ENCODE measurements at places on chromosomes 1 and 21. TPM values are rescaled to one million over a fixed set of nuclear protein-coding genes. Genes with fewer than 3 reads are reported as not detected.

SLAMF9 gene
- total RNA-seq, result not detected

DNA sequence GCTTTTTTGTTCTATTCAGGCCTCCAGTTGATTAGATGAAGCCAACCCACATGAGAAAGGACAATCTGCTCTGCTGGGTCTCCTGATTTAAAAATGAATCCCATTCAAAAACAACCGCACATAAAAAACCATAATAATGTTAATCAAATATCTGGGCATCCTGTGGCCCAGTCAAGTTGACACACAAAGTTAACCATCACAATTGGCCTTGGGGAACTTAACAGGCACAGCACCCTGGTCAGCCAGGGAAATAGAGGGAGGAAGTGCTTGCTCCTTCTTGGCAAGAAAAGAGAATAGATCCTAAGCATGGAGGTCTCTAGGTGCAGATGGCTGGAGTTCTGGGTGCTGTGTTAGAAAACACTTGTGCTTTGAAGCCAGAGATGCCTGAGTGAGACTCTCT lies 109.6 kb upstream of the OLIG2 start:
- H3K36me3 ChIP-seq, result no peaks in the 10 kb centered on the region
- H3K4me3 ChIP-seq, result no peak overlapping the region
- H3K4me1 ChIP-seq, result no peaks in the 10 kb centered on the region
- no peak overlapping the region for H3K27ac ChIP-seq
- no peak for DNase-seq

DNA sequence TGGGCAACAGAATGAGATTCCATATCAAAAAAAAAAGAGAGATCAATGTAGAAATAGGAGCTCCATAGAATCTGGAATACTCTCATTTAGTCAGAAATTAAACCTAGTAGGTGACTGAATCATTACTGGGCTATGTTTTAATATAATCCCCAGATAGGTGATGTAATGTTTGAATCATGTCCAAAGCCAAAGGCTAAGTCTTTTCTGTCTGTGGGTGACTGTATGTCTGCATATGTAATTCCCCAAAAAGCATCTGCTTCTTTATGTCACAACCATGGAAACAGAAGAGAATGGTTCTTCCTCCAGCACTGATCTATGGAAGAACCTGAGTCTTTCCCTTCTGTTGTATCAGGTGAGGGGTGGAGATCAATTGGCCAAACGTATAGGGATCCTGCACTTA lies 5.8 kb downstream of the LAMC2 start:
- no peaks in the 10 kb centered on the region for H3K36me3 ChIP-seq
- H3K4me3 ChIP-seq, result no peak overlapping the region
- H3K27me3 ChIP-seq, result peaks cover 5% of the 10 kb centered on the region
- DNase-seq, result no peak
- peaks cover 4% of the 10 kb centered on the region for H3K4me1 ChIP-seq

DNA sequence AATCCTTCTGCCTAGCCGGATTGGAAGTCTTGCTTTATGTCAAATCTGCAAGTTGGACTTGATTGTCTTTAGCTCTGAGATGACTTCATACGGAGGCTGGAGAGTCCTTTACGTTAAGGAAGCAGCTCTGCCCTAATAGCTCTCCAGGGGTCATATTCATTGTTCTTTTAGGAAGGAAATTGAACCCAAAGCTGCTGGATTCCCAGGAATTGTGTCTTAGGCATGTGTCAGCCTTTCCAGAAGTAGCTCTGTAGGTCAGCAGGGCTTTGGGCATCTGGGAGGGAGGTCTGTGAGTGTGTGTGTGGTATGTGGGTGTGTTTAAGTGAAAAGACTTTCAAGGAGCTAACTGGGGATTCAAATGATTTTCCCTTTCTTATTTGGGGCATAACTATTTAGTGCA lies 82.4 kb downstream of the ABCA4 start:
- H3K4me1 ChIP-seq, result peaks cover 19% of the 10 kb centered on the region
- H3K27ac ChIP-seq, result no peak overlapping the region
- H3K4me3 ChIP-seq, result no peak overlapping the region

DNA sequence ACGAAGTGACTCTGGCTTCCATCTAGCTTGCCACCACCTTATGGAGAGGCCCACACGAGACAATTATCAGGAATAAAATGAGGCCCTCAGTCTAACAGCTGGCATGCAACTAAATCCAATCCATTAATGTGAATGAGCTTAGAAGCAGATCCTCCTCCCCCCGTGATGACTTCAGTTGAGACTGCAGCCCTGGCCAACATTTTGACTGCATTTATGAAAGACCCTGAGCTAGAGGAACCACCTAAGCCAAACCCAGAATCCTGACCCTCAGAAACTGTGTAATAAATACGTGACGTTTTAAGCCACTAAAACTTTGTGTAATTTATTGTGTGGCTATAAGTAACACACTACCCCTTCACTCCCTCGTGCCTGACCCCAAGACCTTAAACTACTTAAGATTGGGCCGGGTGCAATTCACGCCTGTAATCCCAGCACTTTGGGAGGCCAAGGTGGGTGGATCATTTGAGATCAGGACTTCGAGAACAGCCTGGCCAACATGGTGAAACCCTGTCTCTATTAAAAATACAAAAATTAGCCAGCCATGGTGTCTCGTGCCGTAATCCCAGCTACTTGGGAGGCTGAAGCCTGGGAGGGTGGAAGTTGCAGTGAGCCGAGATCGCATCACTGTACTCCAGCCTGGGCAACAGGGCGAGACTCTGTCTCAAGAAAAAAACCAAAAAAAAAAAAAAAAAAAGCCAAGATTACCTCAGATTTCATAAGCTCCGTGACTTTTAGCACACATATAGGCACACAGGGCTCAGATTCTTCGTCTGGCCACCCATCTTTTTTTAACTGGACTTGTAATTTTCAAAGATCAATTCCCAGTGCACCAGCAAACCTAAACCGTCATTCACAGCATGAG lies 72.5 kb downstream of the ENAH start:
- H3K4me3 ChIP-seq, result no peak overlapping the region
- H3K27ac ChIP-seq, result no peak overlapping the region
- peaks cover 18% of the 10 kb centered on the region for H3K36me3 ChIP-seq
- H3K4me1 ChIP-seq, result peaks cover 47% of the 10 kb centered on the region

PCSK9 gene
- 9.5 TPM for total RNA-seq

Measured in type B pancreatic cell (in vitro differentiated cells).